Spinal cord (tissue), 10 donors: ENCODE measurements at places on chromosomes 5 and 9.

DNA sequence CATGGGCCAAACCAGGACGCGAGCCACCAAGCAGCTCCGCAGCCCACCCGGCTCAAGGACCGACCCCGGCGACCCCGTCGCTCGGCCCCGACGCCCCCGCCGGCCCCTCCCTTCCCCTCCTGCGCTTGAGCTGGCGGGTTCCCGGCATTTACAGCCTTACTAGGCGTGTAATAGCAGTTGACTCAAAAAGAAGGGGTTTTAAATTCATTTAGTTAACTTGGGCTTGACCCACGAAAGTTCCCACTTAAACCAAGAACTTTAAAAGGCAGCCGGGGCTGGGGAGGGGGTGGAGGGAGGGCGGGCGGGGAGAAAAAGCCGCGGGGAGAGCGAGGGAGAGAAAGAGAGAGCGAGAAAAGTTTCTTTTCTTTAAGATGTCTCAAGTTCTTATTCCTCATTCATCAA lies 636 bp downstream of the PRDM12 start:
- DNase-seq, result peak; percentile 14

DNA sequence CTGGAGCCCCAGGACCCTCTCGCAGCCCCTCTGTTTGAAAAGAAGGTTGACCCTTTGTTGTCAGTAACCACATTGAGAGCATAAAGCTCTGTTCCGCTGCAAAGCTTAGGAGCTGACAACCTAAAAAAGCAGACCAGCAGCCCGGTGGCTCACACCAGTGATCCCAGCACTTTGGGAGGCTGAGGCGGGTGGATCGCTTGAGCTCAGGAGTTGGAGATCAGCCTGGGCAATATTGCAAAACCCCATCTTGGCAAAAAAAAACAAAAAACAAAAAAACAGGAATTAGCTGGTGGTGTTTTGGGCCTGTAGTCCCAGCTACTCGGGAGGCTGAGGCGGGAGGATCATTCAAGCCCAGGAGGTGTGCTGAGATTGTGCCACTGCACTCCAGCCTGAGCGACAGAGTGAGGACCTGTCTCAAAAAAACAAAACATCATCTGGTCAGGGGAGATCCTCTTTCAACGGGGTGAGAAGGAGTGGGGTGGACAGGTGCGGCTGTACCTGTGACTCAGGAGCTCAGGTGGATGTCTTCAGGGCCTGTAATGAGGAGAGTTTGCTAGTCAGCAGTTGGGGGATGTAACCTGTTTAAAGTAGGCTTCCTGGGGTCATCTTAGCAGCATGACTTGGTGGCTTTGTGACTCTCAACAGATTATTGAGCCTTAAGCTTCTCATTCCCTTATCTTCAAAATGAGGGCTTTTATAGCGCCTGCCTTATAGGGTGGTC lies 694 bp upstream of the REEP2 start:
- DNase-seq, result no peak

DNA sequence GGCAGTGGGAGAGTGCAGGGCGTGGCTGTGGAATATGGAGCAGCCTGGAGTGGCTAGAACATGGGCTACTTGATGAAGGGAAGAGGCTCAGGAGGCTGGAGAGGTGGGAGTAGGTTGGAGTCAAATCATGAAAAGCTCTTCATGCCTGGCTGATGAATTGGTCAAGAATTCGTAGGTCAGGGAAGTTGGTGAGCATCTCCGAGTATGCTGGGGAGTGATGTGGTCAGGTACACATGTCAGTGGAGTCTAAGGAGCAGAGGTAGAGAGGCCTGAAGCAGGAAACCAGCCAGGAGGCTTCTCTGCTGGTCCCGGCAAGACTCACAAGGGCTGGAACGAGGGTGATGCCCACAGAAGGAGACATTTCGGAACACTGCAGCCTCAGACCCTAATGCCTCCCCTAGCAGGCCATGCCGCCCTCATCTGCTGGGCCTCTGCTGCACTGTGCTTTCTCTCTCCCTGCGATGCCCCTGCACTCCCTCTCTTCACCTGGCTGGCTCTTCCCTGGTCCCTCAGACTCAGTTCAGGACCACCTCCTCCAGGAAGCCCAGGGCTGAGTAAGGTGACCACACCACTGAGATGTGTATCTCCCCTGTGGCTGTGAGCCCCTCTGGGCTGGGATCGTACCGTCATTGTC lies 33.6 kb downstream of the TMOD1 start:
- DNase-seq, result no peak

GRCh38 chr5:169789417-169789940 lies 152.4 kb downstream of the DOCK2 start:
- no peak for DNase-seq

DNA sequence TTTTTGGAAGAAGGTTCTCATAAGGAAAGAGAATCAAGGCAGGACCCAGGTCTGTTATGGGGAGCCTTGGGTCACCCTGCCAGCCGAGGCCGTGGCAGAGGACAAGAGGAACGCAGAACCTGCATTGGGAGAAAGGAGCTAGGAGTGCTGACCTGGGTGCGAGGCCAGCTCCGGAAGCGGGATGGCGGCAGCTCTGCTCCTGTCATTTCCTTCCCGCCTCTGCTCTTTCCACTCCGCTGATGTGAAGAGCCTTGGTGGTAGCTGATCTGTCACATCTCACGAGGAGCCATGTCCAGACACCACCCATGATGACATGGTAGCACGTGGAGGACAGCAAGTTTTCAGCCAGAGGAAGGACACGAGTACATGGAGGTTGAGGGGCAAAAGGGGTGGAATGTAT lies 109.5 kb upstream of the COL5A1 start:
- no peak for DNase-seq
